ENCODE measurements at places on chromosomes 2 and 18.
A peak's percentile ranks its signal among the peaks of the same experiment; 100 is the strongest.

- no peak for DNase-seq
Observed at GRCh38 chr2:84442888-84443287, 16.2 kb downstream of the SUCLG1 start.

GRCh38 chr2:160169988-160170387 is 30.1 kb downstream of the ITGB6 start:
- no peak for DNase-seq

DNA sequence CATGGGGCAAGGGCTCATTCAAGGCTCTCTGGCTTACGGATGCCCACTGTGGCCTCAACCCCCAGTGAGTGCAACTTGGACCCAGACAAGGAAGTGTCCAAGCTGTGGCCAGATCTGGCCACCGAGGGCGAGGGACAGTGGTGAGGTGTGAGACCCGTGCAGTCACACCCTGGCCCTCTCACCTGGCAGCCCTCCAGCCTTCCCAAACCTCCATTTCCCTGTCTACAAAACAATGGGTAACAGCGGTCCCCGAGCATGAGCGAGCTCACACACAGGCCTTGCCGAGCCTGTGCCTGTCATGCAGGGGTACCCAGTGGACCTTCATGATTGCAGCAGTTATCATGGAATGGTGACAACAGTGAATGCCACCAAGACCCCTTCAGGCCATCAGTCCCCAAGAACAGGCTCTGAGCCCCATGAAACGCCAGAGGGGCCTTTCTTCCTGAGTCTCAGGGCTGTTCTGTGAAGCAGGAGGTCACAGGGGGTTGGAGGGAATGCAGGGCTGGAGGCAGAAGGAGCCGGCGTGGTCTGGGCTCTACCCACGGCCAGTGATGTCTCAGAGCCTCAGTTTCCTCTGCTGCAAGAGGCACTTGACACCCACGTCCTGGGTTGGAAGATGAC is 49.8 kb downstream of the RAMP1 start:
- DNase-seq: no peak

GRCh38 chr18:23300231-23300805 is 152.8 kb upstream of the RIOK3 start:
- no peak for DNase-seq

DNA sequence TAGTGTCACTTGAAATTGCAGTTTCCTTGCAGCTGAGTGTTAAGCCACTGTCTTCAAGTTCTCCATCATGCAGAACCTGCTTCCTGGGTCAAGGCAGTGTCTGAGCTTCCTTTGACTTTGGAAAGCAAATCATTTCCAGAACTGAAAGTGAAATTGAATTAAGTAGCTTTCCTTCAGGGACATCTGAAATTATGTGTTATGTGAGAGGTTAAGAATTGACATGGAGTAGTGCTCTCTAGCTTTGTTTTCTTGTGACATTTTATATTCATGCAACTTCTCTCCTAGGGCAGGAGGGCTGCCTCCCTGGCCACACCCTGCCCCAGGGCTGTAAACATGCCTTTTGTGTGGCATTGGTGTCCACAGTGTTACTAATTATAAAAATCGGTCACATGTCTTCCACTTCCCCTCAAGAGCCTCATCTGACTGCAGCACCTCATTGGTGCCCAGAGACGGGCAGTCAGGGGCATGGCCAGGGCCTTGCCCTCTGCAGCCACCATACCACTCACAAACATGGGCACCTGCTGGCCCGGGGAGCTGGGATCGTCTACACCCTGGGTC is 14.4 kb downstream of the RAB12 start:
- DNase-seq: no peak

DNA sequence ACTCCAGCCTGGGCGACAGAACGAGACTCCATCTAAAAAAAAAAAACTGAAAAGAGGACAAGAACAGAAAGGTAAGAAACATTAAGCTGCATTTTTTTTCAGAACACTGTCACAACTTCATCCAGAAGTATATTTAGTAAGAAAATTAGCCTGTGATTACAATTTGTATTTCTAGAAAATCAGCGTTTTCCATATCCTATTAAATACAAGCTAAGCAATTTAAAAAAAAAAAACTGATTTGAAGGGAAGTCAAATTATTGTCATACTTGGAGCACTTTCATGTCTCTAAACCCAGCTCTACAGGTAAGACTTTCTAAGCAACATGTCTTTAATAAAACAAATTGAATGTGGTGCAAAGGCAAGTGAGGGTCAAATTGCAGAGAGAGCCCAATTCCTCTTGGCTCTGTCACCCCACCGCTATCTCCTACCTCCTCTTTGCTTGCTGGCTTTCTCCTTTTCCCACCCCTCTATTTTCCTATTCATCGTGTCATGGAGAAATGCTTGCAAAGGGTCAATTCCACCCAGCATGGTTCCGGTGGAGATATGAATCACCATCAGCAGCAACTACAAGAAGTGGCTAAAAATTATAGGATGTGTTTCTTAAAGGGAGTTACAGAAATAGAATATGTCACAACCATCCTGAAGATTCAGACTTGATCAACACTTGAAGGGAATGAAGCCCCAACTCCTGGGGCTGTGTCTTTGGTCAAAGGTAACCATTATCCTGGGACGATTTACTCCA is 68.4 kb upstream of the BCL11A start:
- no peak for DNase-seq

DNA sequence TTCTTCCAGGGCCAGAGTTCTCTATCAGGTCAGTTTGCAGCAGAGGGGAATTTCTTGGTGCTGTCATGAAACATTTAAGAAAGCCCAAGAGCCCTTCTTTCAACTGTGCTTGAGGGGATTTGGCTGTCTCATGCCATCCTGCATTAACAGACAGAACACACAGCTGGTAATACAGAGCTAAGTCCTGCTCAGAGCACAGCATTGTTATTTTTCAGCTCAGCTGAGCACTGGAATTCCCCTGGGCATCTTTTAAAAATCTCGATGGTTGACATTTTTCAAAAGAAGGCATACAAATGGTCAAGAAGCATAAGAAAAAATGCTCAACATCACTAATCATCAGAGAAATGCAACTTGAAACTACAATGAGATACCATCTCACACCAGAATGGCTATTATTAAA is 14.9 kb upstream of the IL1R2 start:
- no peak for DNase-seq

GRCh38 chr2:112836163-112836560 is 417 bp downstream of the IL1B start:
- DNase-seq: no peak

DNA sequence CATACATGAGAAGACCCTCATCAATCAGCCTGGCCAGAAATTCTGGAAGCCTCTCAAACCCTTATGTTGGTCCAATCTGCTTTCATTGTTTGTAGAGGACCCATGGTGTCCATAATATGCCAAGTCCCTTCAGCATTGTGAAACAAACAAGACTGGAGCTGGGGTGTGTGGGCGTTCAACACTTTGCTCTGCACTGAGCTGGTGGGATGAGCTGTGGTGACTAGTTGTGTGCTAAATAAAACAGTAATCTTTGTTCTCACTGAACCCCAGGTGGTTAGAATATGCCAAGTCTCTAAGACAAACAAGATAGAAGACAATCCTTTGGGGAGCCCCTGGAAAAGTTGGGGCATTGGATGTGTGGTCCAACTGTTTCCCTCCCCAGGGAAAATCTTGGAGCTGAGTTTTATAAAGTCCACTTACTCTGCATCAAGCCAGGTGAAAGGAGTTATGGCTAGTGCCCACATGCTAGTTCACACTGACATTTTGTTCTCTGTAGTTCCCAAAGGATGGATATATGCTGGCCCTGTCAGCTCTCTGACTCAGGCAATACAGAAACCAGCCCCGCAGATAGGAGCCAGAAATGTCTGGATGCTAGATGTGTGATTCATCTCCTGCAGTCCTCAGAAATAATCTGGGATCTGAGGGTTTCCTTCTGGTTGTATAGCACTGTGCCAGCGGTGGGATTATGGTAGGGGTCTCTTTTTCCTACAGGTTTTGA is 260.2 kb downstream of the TMX3 start:
- DNase-seq: no peak

DNA sequence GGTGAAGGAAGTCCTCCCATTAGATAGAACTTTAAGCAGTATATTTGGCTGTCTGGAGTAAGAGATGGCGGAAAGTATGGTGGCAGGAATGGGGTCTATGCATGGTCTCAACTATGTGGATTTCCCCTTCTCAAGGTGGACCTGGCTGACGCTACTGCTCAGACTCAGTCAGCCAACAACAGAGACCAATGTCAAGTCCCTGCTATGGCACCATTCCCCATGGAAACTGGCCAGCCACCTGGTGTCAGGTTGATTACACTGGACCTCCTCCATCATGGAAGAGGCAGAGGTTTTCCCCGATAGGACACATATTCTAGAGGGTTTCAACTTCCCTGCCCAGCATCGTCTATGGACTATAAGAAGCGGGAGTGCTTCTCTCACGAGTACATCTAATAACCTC is 8.6 kb upstream of the FAHD2A start:
- no peak for DNase-seq

DNA sequence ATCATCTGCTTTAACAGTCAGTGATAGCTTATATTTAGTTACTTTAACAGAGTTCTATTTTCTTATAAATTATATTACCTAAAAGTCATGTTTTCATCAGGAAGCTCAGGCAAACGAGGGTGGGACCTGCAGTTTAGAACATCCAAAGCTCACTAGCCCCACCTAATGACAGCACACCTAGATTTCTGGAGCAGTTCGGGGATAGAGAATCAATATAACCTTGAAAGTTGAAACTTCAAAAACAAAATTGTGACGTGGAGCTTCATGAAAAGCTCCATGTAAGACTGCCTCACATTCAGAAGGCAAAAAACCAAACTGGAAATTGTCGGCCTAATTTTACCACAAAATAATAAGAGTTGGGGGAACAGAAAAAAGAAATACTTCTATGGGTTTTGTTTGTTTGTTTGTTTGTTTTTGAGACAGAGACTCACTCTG is 185.9 kb upstream of the CCDC150 start:
- peak; percentile 21 for DNase-seq

DNA sequence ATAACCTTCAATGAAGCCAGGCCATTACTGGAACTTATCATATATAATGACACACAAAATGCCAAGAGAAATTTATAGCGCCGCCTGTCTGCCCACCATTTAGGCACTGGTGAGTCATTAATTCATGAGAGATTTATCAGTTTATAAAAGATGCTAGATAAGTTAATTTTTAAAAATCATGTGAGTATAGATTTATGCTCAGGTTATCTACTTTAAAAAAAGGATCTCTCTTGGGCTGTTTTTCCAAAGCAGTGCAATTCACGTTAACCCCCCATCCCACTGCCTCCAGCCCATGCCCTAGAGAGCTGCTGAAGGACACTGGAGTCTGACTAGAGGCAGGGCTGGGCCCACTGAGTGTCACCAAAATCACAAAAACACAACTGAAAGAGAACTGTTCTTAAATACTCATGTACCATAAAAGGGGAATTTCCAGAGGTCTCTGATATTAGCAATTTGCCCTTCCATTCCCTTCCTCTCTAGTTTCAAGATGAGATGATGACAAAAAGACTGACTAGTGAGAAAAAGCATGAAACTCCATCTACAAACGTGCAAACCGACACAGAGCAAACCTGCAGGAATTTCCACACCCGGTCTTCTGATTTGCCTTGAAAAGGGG is 160.8 kb downstream of the BCL2 start:
- DNase-seq: no peak

GRCh38 chr2:95099910-95100309 is 21.7 kb downstream of the MRPS5 start:
- DNase-seq: no peak

- no peak for DNase-seq
Observed at GRCh38 chr18:37869051-37869450, 303.5 kb upstream of the CELF4 start.

GRCh38 chr18:48100165-48100575 is 169.7 kb upstream of the SMAD2 start:
- no peak for DNase-seq

GRCh38 chr2:23905155-23905554 is 21.8 kb downstream of the ATAD2B start:
- DNase-seq: no peak

DNA sequence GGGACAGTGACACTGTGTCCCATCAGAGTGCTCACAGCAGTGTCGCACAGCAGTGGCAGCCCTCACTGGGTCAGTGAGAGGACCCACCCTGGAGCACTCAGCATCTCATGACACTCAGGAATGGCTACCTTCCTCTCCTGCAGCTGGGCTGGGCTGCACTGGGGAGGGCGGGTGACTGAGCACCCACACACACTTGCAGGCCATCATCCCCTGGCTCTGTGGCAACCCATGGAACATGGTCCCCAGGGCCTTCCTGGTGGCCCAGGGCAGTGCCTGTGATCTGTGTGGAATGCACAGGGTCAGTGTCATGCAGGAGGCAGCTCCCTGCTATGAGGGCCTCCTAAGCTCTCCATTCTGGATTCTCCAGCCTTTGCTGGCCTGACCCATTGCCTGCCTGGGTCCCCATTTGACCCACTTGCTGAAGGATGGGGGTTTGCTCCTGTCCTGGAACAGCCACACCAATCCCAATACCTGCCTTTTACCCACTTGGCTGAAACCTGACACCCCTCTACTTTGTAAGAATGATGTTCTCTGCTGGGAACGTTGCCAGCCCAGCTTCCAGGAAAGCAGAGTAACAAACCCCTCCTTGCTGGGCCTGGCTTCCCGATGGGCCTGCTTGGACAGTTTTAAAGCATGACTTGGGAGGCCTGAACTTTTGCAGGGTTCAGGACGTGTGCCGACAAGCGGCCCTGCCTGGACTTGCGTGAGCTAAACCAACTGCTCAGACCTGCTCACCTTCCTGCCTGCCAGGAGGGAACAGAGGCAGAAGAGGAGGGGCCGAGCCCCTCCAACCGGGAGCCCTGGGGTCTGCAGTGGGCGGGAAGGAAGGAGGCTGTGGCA is 13.7 kb downstream of the HS6ST1 start:
- DNase-seq: no peak

DNA sequence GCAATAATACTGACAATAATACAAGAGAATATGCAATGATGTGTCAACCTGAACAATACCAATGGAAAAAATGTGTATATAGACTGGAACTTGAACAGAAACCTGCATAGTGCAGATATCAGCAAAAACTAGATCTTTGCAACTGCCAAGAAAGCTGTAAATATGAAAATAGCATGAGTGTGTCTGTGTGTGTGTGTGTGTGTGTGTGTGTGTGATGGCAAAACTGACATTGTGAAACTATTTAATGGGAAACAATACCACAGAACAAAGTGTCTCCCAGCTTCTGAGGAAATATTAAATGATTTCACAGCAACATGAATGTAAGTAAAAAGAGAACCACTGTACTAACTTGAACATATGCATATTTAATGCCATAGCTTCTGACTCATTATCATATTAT is 558.2 kb upstream of the LINC00305 start:
- DNase-seq: no peak

DNA sequence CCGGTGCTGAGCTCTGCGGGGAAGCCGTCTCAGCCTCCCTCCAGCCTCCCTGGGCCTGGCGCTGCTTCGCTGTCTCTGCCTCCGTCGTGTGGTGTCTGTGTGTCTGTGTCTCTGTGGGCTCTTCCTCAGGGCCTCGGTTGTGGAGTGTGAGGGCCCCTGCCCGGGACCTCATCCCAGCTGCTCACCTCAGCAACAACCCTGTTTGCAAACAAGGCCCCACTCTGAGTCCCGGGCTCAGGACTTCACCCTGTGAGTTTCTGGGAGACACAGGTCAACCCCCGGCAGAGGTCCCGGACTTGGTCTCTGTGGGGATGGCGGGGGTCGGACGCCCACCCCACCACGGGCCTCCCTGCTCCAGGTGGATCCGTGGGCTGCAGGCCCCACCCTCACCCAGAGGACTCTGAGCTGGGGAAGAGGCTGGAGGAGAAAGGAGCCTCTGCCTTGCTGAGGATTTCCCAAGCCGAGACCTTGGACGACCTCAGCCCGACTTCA is 127.4 kb upstream of the CTDP1 start:
- DNase-seq: no peak

GRCh38 chr2:172305066-172305465 is 122.3 kb upstream of the ITGA6 start:
- no peak for DNase-seq

Data from 8988T (cell line).